ENCODE measurements at places on chromosomes 2 and 18.

GRCh38 chr2:126797622-126798275, 100.9 kb upstream of the TEX51 start:
- peak; percentile 1 for DNase-seq

DNA sequence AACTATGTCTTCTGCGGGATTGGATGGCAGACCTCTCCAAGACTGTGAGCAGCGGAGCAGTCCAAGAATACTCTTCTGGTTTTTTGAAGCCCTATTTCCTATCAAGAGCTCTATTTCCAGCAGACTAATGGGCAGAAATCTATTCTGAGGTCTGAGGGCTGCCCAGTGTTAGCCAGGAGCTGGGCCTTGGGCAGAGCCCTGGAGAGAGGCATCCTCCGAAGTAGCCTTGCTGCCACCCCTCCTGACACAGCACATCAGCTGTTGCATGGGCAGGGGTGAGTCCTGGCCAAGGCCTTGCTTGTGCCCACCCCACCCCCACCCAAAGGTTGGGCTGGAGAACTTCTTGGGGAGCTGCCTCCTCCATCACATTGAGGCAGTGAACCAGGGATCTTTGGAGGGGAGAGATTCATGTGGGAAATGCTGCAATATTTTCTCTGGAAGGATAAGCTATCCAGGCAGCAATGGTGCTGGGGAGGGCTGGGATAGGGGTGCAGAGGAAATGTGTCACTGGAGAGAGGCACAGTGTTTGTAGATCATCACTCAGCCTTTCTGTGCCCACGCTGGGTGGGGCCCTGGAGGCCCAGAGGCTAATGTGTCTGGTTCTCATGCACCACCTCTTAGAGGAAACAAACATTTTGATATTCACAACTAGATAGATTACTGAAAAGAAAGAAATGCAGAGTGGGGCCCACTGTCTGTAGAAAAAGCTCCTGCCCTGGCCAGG, 104.7 kb downstream of the VSNL1 start:
- no peak for DNase-seq

GRCh38 chr18:7291046-7291445, 60.2 kb downstream of the LRRC30 start:
- no peak for DNase-seq

DNA sequence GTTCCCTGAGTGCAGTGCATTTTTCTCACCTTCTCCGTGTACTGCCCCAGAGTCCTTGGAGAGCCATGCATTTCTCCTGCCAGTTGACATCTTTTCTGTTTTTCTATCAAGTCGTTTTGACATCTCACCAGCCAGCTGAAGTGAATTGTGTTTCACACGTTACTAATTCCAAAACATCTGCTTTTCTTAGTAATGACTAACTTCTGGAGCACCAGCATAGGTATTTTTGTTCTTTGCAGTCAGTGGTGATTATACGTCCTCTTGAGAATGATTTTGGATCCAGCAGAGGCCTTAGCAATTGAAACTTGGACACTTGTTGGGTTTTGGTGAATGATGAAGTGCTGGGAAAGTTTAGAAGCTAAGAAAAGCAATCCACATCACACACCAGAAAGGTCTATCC, 112.5 kb downstream of the PIK3C3 start:
- DNase-seq = no peak

- peak; percentile 89 for DNase-seq
Measured at GRCh38 chr2:209368914-209369313, 54.9 kb upstream of the MAP2 start.

GRCh38 chr2:123777116-123777515, 248.0 kb upstream of the CNTNAP5 start:
- DNase-seq = no peak

GRCh38 chr2:74741629-74742028, 87.6 kb downstream of the SEMA4F start:
- no peak for DNase-seq

- peak; percentile 86 for DNase-seq
Measured at GRCh38 chr2:231463698-231464575, at the start of gene NCL. TSS of gene NCL (minus strand) at chr2:231464484. CDS start at chr2:231464353, 131 bp downstream.

DNA sequence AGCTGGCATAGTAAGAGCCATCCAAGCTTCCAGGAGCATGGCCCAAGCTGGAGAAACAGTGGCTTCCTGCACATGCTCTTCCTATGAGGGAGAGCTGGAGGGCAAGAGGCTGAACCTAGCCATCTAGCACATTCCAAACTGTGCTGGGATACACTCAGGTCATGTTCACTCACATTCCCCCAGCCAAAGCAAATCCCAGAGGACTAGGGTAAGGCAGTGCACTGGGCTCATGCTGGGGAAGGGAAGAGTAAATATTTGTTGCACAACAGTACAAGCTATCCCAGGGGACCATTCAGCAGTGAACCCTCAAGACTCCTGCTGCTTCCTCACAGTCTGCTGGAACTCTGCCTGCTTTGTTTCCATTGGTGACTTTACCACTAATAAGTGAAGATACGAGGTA, 20.7 kb upstream of the GYPC start:
- DNase-seq = no peak

GRCh38 chr2:14560716-14561115, 71.8 kb upstream of the LRATD1 start:
- DNase-seq = no peak

DNA sequence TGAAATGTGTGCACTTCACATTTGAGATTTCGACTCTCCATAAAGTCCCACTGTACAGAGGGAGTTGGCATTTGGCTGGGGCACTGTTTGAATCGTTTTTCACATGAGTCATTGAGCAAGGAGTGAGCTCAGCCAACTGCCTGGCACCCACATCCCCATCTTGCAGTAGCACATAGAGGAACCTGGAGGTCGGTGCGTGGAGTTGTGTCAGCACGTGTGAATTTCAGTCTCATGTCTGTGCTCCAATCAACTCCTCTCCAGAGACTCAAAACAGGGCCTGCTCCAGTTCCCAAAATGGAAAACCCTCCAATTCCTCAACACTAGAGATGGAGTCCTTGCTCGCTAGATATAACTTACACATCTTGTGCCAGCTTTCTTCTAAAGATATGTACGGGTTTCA, 126.8 kb upstream of the CAPN13 start:
- DNase-seq = no peak

DNA sequence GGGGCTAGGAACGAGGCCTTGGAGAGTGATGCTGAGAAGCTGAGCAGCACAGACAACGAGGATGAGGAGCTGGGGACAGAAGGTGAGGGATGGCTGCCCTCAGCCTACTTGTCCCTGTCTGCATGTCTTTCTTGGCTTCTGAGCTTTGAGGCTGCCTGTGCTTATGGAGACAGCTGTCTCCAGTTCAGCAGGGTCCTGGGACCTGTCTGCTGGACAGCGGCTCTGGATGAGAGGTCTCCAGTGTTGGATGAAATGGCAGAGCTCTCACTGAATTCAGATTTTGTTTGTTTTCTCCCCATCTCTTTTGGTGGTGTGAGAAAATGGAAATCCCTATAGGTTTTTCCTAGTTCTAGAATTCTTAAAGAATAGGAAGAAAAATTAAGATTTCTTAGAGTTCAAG, 54.8 kb downstream of the NTSR2 start:
- DNase-seq = no peak

DNA sequence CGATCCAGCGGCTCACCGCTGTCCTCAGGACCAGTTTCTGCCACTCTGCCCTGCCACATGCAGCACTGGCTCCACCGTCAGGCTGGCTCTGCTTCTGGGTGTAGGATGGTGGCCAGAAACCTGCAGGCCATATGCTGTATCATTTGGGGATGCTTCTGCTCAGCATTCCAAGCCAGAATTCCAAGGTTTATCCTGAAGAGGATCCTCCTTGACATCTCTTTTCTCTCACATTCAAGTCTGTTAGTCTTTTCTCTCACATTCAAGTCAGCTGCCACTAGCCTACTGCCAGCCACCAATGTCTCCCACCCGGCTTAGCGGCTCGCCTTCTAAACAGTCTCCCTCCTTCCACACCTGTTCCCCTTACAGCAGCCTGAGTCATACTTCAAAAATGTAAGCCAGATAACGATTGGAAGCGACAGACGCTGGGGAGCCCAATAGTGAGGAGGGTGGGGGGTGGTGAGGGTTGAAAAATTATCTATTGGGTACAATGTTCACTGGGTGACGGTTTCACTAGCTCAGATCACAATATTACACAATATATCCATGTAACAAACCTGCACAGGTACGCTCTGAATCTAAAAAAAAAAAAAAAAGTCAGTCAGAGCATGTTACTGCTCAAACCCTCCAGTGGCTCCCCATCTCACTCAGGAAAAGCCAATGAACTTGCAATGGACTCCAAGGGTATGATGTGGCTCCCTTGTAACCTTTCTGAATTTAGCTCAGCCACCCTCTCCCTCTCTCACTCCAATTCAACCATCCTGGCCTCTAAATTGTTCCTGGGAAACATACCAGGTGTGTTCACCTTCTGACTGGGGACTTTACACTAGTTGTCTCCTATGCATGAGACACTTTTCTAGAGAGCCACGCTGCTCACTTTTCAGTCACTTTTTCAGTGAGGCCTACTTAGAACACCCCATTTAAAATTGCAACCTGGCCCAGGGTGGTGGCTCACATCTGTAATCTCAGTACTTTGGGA, 38.8 kb upstream of the SP3 start:
- DNase-seq = no peak

GRCh38 chr2:241225983-241226382, 37.5 kb downstream of the ANO7 start:
- no peak for DNase-seq

GRCh38 chr2:240707043-240707756, 15.5 kb downstream of the AQP12A start:
- no peak for DNase-seq

DNA sequence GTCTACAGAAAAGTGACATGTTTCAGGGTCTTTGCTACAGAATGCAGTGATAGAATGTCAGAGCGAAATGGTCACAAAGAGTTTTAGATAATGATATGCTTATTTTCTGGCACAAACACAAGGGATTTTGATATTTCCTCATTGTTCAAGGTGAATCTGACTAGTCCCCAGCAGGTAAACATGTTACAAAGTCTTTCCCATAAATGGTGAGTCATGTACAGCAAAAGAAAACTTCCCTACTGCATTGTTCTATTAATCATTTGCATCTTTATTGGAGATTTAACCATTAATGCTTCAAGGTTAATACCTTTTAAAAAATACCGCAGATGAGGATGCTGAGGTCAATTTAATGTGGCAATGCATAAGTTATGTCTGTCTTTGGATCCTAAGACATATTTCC, 19.1 kb upstream of the TRIB2 start:
- DNase-seq = no peak

GRCh38 chr2:145157036-145157675, 637.2 kb upstream of the ZEB2 start:
- DNase-seq = no peak

- no peak for DNase-seq
Measured at GRCh38 chr18:38444971-38445803, 879.6 kb upstream of the CELF4 start.

- DNase-seq = peak; percentile 44
Measured at GRCh38 chr18:61901323-61901986, 8.6 kb upstream of the RNF152 start.

GRCh38 chr2:236883819-236884218, 201.9 kb upstream of the COPS8 start:
- no peak for DNase-seq

DNA sequence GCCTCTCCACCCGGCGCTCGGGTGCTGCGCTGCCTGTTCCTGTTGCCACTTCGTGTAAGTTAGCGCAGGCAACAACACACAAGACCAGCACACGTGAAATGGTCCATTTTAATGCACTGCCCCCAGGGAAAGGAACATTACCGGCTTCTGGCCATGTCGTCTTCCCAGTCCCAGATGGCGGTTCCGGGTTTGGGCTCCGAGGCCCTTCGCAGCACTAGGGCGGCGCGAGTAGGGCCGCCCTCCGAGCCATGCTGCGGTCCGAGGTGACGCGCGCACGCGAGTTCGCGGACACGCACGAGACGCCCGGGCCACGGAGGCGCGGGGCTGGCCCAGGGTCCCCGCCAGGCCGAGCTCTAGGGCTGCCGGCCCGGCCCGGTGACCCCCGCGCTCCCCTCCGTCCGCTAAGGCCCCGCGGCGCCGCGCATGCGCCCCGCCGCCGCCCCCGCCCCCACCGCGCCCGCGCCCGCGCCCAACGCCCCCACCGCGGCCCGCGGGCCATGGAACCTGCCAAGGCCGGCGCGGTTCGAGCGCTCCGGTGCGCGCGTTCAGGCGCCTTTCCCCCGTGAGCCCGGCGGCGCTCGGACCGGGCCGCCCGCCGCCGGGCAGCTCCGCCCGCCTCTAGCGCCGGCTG, 367 bp upstream of the ZNF236 start:
- peak; percentile 19 for DNase-seq
